Urothelium cell line (cell line): ENCODE measurements at places on chromosomes 5 and 9.

GRCh38 chr9:81682177-81682576 lies 7.2 kb downstream of the TLE1 start:
- DNase-seq, result no peak

DNA sequence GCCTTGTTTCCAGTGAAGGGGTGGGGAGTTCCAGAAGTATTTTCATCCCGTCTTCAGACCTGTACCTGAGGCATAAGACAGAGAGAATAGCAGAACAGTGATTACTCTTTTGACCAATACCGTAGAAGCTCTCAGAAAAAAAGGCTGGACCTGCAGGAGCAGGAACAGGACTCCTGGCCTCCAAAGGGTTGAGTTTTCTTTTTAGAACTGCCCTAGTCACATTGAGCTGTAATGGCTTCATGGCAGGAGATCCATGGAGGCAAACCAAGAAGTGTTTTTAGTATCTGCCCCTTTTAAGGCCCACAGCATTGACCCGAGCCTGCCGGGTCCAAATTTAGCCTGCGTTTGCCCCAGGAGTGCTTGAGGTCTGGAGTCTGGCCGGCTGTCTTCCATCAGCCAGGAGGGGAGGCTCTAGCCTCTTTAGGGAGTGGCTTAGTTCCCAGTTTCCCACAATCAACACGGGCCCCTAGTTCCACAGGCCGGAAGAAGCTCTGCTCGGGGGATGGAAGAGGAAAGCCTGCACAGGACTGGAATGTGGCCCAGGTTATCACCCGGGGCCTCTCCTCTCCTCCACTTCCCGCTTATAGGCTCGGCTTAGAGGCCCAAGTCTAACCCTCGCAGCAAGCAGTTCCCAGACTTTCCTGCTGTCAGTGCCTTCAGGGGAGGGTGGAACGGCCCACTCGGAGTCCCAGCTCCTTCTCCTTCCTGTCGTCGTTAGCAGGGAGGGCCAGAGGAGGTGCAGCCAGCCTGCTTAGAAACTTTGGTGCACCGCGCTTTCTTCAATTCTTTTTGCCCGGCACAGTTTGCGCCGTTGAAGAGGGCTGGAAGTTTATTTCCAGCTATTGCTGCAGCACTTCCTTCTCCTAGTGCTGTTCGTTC lies 80.7 kb downstream of the C9orf152 start:
- DNase-seq, result no peak

GRCh38 chr9:82234160-82234943 lies 245.8 kb downstream of the SPATA31D1 start:
- no peak for DNase-seq

DNA sequence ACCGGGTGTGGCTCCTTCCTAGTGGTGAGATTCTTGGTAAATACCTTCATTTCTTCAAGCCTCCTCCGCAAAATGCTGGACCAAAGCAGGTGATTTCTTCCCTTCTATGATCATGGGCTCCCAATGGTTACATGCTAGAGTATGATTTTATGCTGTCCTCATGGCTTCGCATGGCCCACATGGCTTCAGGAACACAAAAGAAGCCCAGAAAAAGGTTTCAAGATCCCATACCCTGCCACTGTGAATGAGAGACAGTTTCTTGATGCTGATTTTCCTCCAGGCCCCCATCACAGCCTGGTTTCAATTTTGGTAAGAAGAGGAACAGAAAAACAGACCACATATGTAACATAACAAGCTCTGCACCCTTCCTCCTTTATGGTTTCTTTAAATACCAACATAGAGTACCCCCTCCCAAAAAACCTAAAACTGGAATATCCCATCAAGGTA lies 2.4 kb upstream of the RXFP3 start:
- no peak for DNase-seq

DNA sequence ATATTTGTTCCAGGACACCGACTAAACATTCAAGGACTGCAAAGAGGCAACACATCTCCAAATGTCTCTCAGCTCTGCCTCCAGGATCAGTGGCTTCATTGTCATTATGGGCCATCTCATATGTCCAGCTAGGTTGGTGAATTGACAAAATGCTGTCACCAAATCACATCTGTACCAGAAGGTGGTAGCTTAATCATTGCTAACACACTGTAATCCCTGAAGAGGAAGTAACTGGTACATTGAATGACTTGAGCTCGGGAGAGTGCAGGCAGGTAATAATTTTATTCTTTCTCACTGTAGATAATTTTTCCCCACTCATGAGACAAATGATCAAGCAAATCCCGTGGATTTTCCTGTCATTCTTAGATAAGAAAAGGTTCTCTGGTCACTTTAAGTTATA lies 169.8 kb downstream of the SEMA6A start:
- no peak for DNase-seq

DNA sequence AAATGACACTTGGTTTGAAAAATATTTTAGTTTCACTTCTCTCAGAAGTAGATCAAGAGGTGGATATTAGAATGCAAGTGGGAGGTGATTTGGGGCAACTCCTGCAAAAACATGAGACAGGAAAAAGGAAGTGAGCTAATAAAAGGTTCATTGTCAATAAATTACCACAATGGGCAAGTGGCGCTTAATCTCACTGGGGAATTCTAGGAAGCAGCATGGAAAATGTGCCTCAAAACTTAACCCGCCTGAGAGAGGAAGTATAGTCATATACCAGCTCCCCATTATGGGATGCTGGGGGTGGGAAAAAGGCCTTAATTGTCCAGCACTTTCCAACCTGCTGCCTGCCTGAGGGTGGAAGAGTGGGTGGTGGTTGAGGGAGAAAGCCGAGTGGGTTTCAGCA lies 204.1 kb downstream of the ELAVL2 start:
- DNase-seq, result peak; percentile 1

DNA sequence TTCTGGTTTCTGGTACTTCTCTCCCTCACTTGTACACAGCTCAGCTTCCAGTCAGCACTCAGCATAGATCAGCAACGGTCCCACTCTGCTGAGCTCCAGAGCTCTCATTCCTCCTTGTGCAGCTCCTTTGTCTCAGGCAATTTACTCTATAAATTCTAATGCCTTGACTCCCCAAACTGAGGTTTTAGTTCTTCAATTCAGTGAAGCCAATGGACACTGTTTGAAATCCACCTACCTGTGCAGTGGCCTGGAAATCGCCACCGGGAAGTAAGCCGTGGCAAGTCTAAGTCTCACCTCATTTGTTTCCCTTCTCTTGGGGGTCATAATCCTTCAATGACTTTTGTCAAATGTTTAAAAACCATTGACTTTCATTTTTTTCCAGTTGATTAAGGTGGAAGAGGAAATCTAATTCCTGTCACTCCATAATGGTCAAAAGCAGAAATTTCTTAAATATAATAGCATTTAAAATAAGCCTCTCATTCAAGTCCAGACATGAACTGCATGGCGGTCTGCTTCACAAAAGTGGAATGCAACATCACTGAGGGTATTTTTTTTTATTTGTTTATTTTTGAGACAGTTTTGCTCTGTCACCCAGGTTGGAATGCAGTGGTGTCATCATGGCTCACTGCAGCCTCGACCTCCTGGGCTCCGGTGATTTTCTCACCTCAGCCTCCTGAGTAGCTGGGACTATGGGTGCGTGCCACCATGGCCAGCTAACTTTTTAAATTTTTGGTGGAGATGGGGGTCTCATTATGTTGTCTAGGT lies 79.6 kb downstream of the C7 start:
- DNase-seq, result no peak

DNA sequence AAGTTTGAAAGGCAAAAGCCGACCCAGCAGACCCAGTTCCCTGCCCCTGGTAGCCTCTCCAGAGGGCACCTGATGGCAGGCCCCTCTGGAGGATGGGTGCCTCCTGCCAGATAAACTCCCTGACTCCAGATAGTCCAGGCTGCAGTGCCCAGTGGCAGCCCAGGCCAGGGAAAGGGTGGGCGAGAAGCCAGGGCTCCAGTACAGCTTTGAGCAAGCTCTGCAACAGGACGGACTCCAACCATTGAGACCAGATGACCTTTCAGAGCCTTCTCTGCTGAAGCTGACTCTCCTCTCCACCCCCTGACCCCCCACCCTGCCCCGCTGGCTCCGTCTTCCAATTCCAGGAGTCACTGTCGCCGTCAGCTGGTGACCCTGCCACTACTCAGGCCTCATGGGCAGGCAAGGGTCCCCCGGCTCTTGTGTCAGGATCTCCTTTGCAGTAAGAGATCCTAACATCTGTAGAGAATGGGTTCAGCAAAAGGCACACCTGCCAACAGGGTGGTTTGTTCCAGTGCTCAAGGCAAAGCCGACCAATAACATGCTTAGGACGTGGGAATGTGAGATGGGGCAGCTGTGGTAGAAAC lies 15.5 kb upstream of the FCN1 start:
- no peak for DNase-seq
